Activated naive CD4-positive, alpha-beta T cell (primary cell): ENCODE measurements at places on chromosomes 4 and X.

- no peak for DNase-seq
Measured at GRCh38 chr4:16461362-16461761, 235.1 kb upstream of the TAPT1 start.

- DNase-seq, result no peak
Measured at GRCh38 chrX:27917713-27918500, 63.3 kb downstream of the DCAF8L1 start.

DNA sequence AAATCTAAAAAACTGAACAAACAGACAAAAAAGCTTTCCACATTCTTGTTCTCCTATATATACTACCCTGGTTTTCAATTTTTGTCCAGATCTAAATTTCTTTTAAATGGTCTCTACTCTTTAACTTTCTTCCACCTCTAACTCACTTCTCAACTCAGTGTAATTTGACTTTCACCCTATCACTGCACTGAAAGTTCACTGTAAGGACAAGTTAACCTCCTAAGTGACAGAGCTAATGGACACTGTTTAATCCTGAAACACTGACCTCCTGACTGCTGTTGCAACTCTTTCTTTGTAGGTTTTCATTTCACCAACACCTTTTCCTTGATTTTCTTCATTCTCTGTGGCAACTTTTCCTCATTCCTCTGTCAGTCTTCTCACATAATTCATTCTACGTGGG is 50.0 kb downstream of the ATOH1 start:
- no peak for DNase-seq

- DNase-seq, result peak; percentile 25
Measured at GRCh38 chr4:8607603-8608481, 15.3 kb downstream of the CPZ start.

GRCh38 chrX:15855568-15856221 is 1.1 kb upstream of the AP1S2 start:
- DNase-seq, result no peak

DNA sequence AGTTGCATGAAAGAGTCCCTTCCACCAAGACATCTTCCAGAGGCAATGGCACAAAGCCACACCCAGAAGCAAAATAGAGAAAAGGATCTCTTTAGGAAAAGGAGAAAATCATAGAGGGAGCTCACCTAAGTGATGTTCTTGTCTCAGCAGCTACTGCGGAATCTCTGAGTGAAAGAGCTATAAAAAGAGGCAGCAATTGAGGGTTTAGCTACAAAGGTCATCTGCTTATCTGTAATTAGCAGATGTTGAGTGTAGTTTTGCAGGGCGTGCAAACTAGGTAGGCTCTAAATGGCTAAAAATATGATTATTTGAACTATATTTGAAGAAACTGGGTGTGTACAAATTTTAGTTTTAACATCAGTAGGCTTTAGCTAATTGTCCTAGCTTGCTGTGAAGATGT is 276.0 kb downstream of the HS3ST1 start:
- no peak for DNase-seq

GRCh38 chr4:107989162-107989536 is 540 bp upstream of the HADH start:
- no peak for DNase-seq

DNA sequence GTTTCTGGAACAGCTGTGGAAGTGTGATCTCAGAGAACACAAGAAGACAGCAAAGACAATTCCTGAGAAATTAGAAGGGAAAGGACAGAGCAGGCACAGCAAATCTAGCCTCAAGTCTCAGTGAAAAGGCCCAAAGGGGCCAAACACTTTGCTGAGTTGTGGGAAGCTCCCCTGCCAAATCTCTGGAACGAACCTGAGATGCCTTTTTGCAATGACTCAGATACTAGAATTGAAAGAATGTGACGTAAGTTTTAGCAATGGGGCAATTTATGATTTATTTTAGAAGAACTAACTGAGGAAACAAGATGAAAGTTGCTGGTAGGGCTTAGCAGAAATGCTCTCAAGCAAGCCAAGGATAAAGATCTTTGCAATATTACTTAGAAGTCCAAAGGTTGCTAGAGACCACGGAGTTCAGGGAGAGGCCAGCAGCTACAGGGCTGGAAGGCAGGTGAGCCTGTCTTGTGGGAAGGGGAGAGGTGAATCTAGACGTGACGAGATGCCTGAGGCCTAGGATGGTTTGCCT is 92.8 kb downstream of the AMELX start:
- DNase-seq, result no peak

GRCh38 chrX:150339736-150340135 is 23.4 kb upstream of the MAMLD1 start:
- no peak for DNase-seq

DNA sequence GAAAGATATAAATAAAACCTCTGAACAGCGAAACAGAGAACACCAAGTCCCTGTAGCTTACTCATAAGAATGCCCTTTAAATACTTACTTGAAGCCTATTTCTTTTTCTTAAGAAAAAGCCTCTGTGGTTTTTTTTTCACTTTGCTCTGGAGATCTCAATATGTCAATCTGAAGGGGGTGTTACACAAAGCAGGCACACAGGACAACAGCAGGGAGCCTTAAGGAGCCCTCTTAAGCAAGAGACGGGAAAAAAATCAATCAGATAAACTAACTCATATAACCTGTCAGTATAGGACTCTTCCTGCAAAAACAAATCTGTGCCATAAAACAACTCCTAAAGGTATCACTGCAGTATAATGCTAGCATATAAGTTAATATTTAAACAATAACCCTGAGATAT is 611.1 kb upstream of the ATOH1 start:
- no peak for DNase-seq

DNA sequence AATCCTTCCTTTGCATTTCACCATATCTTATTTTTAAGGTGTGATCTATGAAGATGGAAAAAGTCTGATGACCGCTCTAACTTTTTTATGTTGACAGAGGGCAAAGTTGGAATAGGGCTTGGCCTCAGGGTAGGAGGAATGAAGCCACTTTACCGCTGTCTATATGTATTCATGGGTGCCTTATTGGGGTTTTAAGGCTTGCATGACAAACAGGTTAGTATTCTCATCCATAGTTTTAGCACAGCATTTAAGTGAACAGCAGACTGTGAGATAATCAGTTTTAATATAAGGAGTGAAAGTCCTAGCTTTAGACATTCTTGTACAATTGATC is 81.7 kb upstream of the BMP2K start:
- no peak for DNase-seq

GRCh38 chrX:44344194-44344593 is 722 bp upstream of the EFHC2 start:
- DNase-seq, result peak; percentile 41

GRCh38 chr4:2074588-2074987 is 15.5 kb downstream of the NAT8L start:
- DNase-seq, result no peak

- DNase-seq, result no peak
Measured at GRCh38 chr4:138890891-138891570, 124.5 kb upstream of the NOCT start.

GRCh38 chr4:13584481-13584880 is 40.2 kb upstream of the NKX3-2 start:
- DNase-seq, result no peak

- DNase-seq, result no peak
Measured at GRCh38 chr4:145954924-145955339, 16.3 kb upstream of the ZNF827 start.
